ENCODE measurements at places on chromosomes 12 and 14.

- no peak for DNase-seq
Measured at GRCh38 chr12:68297929-68298328, 34.2 kb downstream of the MDM1 start.

DNA sequence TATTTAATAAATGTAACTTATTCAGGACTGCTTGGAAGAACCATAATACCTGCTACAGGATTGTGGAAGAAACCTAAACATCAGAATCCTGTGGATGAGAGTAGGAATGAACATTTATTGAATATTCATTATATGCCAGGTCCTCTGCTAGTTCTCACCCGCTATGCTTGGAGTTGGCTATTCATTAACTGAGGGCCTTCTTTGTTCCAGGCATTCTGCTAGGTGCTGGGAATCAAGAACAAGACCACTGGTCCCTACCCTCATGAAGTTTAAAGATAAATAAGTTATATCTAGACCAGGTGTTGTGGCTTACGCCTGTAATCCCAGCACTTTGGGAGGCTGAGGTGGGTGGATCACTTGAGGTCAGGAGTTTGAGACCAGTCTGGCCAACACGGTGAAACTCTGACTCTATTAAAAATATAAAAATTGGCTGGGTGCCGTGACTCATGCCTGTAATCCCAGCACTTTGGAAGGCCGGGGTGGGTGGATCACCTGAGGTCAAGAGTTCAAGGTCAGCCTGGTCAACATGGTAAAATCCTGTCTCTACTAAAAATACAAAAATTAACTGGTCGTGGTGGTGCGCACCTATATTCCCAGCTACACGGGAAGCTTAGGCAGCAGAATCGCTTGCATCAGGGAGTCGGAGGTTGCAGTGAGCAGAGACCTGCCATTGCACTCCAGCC lies 3.8 kb upstream of the TULP3 start:
- DNase-seq = no peak

DNA sequence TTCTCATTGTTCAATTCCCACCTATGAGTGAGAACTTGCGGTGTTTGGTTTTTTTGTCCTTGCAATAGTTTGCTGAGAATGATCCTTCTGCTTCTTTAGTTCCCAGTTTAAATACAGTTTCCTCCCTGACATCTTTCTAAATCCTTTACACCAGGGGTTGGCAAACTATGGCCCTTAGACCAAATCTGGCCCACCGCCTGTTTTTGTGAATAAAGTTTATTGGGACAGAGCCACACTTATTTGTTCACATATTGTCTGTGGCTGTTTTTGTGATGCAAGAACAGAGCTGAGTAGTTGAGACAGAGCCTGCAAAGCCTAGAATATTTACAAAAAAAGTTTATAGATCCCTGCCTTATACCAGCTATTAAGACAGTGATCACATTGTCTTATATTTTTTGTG lies 53.7 kb downstream of the SERPINA10 start:
- no peak for DNase-seq

DNA sequence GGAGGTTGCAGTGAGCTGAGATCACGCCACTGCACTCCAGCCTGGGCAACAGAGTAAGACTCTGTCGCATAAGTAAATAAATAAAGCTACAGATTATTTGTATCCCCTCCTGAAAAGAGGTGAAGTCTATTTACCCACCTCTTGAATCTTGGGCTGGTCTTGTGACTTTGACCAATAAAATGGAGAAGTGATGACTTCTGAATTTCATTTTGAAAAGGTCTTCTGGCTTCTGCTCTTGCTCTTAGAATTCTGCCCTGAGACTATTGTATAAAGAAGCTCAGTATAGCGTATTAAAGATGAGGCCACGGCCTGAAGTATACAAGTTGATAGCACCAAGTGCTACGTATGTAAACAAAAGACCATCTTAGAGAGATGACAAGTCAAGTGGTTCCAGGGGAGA lies 88.3 kb upstream of the AMN1 start:
- no peak for DNase-seq

DNA sequence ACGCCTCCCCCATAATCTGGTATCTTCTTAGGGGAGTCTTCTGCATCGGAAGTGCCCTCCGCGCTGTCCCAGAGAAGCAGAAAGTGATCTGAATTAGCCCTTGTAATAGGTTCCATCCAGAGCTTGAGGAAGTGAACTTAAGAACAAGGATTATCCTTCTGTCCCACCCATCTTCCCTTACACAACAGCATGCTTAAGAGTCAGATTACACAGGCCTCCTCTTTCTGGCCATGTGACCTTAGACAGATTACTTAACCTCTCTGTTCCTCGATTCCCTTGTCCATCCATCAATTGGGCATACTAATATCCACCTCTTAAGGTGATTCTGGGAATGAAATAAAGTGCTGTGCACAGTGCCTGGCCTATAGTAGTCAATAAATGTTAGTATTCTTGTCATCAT lies 11.4 kb downstream of the CABP1 start:
- DNase-seq = no peak

DNA sequence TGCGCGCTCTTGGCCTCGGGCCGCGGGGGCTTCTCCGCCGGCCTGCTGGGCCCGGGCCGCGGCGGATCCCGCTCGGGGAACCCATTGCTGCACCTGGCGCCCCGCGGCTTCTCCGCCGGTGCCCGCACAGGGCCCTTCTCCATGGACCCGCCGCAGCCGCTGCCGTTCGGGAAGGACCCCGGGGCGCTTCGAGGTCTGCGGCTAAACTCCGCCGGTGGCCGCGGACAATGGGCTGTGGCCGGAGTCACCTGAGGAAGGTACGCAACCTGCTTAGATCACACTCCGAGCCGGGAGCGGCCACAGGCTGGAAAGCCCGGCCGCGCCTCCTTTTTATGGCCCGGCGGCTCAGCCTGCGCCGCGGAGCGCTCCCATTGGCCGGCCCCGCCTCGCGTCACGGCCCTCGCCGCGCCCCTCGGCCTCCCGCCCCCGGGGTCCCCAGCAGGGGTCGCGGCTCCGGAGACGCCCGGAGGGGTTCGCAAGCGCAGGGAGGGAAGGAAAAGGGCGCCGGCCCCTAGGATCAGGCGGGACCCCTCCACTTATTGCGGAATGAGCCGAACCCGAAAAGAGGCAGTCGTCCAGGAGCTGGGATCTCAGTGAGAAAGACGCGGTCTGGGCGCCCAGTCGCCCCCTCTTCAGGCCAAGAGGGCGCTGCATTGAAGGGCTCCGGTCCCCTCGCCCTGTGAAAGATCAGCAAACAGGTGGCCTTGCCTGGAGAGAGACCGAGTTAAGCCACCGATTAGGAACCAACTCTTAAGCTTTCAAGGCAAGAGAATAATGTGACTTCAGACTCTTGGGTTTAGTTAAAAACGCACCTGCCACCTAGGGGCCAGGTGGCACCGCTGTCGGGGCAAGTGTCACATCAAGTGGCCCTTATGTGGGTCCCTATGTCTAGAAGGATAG lies at the start of gene GCH1:
GCH1 (minus strand) TSS at position 306 of the 900 bp plus-strand sequence; CDS start at position 143, 163 bp downstream.
- DNase-seq = peak; percentile 70

DNA sequence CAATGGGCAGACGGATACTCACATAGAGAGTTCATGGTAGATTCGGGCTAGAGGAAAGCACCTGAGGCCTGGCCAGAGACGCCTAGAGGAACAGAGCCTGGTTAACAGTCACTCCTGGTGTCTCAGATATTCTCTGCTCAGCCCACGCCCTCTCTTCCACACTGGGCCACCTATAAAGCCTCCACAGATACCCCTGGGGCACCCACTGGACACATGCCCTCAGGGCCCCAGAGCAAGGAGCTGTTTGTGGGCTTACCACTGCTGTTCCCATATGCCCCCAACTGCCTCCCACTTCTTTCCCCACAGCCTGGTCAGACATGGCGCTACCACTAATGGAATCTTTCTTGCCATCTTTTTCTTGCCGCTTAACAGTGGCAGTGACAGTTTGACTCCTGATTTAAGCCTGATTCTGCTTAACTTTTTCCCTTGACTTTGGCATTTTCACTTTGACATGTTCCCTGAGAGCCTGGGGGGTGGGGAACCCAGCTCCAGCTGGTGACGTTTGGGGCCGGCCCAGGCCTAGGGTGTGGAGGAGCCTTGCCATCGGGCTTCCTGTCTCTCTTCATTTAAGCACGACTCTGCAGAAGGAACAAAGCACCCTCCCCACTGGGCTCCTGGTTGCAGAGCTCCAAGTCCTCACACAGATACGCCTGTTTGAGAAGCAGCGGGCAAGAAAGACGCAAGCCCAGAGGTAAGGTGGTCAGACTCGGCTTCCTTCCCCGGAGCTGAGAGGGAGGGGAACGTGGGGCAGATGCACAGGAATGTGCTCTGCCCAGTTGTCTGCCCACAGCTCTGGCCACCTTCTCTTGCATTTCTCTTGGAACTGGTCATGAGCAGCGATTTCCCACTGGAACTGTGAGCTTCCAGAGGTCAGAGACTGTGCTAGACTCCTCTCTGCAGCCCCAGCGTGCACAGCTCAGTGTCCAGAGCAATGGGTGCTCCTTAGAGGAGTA lies at the start of gene CD4:
CD4 (plus strand) TSS at position 557 of the 953 bp plus-strand sequence. CDS start 10,611 bp downstream, outside the sequence.
- no peak for DNase-seq

DNA sequence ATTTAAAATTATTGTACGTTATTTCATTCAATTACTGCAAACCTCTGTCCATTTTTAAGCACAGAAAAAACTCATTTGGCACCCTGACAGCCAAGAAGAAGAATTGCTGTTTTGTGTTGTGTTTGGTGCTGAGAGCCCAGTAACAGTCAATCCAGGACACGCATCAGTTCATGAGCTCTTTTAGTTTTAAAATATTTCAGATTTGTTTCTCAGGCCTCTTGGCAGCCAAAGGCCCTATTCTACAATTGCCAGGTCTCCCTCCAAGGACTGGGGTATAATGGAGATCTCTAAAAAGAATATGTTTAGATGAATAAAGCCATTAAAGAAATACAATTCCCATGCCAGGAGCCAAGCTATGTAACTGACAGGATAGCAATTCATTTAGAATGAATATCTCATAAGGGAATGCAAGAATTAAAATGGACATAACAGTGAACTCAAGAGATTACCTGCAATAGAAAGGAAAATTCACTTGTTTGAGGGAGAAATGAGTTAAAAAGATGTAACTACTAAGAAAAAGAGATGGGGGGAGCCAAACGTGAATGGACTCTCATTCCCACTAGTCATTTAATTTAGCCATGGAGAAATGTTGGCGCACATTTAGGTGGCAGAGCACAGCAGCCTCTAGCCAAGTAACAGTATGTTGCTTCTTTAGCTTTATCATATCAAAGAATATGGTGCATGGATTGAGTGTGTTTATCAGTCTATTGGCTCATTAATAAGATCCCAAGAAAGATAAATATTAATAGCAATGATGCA lies 140.6 kb upstream of the PELI2 start:
- no peak for DNase-seq

DNA sequence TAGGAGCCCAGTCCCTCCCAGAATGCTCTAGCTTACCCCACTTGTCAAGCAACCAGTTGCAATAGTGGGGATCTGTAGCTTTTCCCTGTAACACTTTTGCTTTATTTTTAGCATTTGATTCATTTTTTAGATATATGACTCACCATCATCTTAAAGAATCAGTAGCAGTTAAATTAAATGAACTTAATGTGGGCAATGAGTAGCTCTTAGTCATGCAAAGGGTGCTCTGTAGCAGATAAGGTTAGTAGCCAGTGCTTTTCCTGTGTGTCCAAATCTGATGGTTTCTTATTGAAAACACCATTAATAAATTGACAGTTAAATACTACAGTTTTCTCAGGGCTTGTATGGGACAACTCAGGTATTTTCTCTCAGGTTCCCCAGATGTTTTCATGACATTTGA lies 311.8 kb downstream of the RERGL start:
- DNase-seq = no peak

GRCh38 chr12:110591451-110592051 lies 8.4 kb upstream of the PPTC7 start:
- no peak for DNase-seq

Measured in hematopoietic multipotent progenitor cell treated with erythropoietin and hydrocortisone succinate and interleukin-3 and kit ligand, for 15 days (in vitro differentiated cells).